Upper lobe of left lung (tissue), 6 donors: ENCODE measurements at places on chromosomes 6 and 20. TPM values are rescaled to one million over a fixed set of nuclear protein-coding genes. Genes with fewer than 3 reads are reported as not detected.

Gene BEND3
- 3.5 TPM for total RNA-seq

Gene MOG
- total RNA-seq, result not detected

Gene RBM24
- total RNA-seq, result 3.1 TPM

GRCh38 chr6:158442306-158442705, 117.6 kb upstream of the TMEM181 start:
- no peak overlapping the region for H3K27ac ChIP-seq
- H3K27me3 ChIP-seq, result no peaks in the 10 kb centered on the region
- H3K4me1 ChIP-seq, result no peaks in the 10 kb centered on the region
- DNase-seq, result no peak
- H3K36me3 ChIP-seq, result no peaks in the 10 kb centered on the region
- H3K4me3 ChIP-seq, result no peak overlapping the region

GRCh38 chr20:50594591-50595432, 84.6 kb downstream of the PTPN1 start:
- peaks cover 23% of the 10 kb centered on the region for H3K4me1 ChIP-seq
- peaks cover 6% of the 10 kb centered on the region for H3K36me3 ChIP-seq
- DNase-seq, result no peak
- H3K4me3 ChIP-seq, result no peak overlapping the region

GRCh38 chr20:37007898-37008649, 56.6 kb upstream of the SAMHD1 start:
- H3K4me1 ChIP-seq, result no peaks in the 10 kb centered on the region
- H3K27me3 ChIP-seq, result no peaks in the 10 kb centered on the region
- H3K4me3 ChIP-seq, result no peak overlapping the region
- no peaks in the 10 kb centered on the region for H3K36me3 ChIP-seq
- H3K27ac ChIP-seq, result no peak overlapping the region
- DNase-seq, result no peak

GRCh38 chr6:92130944-92131343, 1288.4 kb downstream of the EPHA7 start:
- H3K27me3 ChIP-seq, result no peaks in the 10 kb centered on the region
- no peak overlapping the region for H3K4me3 ChIP-seq
- H3K36me3 ChIP-seq, result no peaks in the 10 kb centered on the region
- no peak overlapping the region for H3K27ac ChIP-seq

- no peak overlapping the region for H3K4me3 ChIP-seq
- no peaks in the 10 kb centered on the region for H3K36me3 ChIP-seq
- H3K4me1 ChIP-seq, result peaks cover 39% of the 10 kb centered on the region
- no peak overlapping the region for H3K27ac ChIP-seq
Observed at GRCh38 chr6:128512296-128512695, 8.1 kb downstream of the PTPRK start.

GRCh38 chr20:45832619-45833018, 980 bp upstream of the SNX21 start:
- H3K27me3 ChIP-seq, result no peaks in the 10 kb centered on the region
- H3K4me3 ChIP-seq, result no peak overlapping the region
- no peak for DNase-seq

DNA sequence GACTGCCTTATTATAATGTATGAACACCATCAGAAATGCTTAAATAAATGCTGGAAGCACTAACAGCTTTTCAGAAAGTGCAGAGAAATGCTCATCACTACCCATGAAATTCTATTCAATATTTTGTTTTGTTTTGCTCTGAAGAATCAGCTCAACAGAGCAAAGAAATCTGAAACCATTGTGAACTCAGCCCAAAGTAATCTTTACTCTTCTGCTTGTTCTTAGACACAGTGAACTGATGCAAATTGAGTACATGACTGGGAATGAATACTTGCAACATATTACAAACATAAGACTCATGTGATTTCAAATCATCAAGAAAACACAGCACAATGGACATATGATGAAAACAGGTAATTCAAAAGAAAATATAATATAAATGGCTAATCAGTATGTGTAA, 404.6 kb upstream of the OPRM1 start:
- H3K4me1 ChIP-seq, result no peaks in the 10 kb centered on the region
- H3K4me3 ChIP-seq, result no peak overlapping the region
- no peak overlapping the region for H3K27ac ChIP-seq
- H3K27me3 ChIP-seq, result no peaks in the 10 kb centered on the region
- DNase-seq, result no peak

GRCh38 chr6:134002821-134003220, 49.6 kb downstream of the SLC2A12 start:
- H3K27me3 ChIP-seq, result no peaks in the 10 kb centered on the region
- no peaks in the 10 kb centered on the region for H3K36me3 ChIP-seq
- H3K4me1 ChIP-seq, result no peaks in the 10 kb centered on the region
- no peak overlapping the region for H3K27ac ChIP-seq
- DNase-seq, result no peak
- no peak overlapping the region for H3K4me3 ChIP-seq

DNA sequence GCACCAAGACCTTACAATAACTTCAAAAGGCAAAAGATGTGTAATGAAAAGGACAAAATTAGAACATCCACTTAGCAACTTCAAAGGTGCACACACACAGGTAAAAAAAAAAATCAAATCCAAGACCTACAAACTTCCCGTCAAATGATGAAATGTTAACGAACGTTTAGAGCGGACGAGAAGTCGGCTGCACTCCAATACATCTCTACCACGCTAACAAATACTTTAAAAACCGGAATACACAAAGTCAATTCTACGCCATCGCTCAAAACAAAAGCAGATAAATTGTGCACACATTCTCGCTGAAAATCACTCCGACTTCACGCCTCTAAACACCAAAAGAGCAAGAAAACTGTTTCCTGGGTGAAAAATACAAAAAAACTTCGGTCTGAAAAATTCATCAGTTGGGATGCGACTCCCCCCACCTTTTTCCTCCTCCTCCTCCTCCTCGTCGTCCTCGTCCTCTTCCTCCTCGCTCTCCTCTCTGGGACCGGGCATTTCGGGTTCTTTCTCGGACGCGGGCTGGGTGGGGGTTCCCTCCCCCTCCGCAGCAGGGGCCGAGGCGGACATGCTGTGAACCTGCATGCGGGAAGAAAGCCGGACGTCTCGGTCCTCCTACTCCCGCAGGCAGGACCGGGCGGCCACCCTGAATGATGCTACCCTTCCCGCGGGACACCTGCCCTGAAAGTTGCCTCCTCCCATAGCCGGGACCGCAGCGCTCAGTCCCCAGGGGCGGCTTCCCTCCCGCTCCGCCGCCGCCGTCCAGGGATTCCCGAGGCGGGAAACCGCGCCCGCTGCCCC, 712 bp downstream of the DEK start:
- peak overlapping the region; percentile 94 for H3K4me3 ChIP-seq
- no peaks in the 10 kb centered on the region for H3K36me3 ChIP-seq
- no peak for DNase-seq
- H3K27ac ChIP-seq, result peak overlapping the region; percentile 99
- no peaks in the 10 kb centered on the region for H3K27me3 ChIP-seq
- H3K4me1 ChIP-seq, result peaks cover 40% of the 10 kb centered on the region

DNA sequence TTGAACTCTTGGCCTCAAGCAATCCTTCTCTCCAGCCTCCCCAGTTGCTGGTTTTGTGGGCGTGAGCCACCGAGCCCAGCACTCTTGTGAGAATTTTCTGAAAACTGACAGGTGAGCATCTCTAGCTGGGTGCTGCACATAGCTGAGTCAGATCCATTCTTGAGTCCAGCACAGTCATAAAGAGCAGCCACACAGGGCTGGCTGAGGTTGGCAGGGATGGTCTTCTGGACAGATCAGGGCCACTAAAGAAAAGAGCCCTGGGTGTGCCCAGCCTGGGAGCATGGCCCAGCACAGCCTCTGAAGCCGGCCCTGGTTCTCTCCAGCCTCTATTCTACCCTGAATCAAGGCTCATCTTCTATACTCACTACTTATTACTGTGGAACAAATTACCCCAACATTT, 11.5 kb downstream of the DLGAP4 start:
- no peak for DNase-seq
- H3K27ac ChIP-seq, result no peak overlapping the region
- no peaks in the 10 kb centered on the region for H3K36me3 ChIP-seq
- H3K4me3 ChIP-seq, result no peak overlapping the region
- H3K27me3 ChIP-seq, result no peaks in the 10 kb centered on the region
- H3K4me1 ChIP-seq, result no peaks in the 10 kb centered on the region

GRCh38 chr6:9121549-9121948, 686.2 kb upstream of the SLC35B3 start:
- no peaks in the 10 kb centered on the region for H3K4me1 ChIP-seq
- DNase-seq, result no peak
- no peak overlapping the region for H3K4me3 ChIP-seq
- H3K27ac ChIP-seq, result no peak overlapping the region
- H3K36me3 ChIP-seq, result no peaks in the 10 kb centered on the region
- H3K27me3 ChIP-seq, result no peaks in the 10 kb centered on the region
